IPS-NIHi11 (cell line): ENCODE measurements at places on chromosomes 5 and 9.

- DNase-seq = no peak
Observed at GRCh38 chr5:91214571-91214970, 168.5 kb downstream of the ARRDC3 start.

DNA sequence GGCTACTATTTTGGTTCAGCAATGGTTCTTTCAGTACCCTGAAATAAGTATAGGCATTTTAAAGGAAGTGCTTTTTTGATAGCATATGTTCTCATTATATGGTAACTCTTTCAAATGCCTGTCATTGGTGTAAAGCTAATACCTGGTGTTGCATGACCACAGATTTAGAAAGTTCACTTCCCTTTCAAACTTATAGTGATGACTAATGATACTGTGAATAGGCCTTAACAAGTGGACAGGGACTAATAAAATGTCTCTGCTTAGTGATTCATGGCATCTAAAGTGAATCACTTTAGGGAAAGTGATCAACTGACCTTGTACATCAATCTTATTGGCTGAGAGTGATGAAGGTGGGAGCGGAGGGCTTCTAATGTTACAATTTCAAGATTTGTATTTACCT lies 21.6 kb downstream of the MRPL22 start:
- DNase-seq = no peak

GRCh38 chr5:82327941-82328340 lies 49.8 kb upstream of the RPS23 start:
- DNase-seq = no peak

DNA sequence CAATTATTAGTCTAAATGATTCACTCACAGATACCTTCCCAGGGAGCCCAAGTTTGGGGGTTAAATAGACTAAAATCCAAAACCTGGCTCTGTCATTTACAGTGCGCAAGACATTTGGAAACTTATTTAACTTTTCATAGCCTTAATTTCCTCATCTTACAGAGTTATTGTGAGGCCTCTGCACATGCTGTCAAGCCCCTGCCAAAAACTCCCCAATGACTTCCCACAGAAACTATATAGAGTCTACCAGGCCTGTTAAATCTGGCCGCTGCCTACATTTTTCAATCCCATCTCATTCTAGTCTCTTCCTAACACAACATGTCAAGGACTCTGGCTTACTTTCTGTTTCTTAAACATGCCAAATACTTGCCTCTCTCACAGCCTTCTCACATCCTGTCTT lies 412.5 kb downstream of the ELAVL2 start:
- no peak for DNase-seq

DNA sequence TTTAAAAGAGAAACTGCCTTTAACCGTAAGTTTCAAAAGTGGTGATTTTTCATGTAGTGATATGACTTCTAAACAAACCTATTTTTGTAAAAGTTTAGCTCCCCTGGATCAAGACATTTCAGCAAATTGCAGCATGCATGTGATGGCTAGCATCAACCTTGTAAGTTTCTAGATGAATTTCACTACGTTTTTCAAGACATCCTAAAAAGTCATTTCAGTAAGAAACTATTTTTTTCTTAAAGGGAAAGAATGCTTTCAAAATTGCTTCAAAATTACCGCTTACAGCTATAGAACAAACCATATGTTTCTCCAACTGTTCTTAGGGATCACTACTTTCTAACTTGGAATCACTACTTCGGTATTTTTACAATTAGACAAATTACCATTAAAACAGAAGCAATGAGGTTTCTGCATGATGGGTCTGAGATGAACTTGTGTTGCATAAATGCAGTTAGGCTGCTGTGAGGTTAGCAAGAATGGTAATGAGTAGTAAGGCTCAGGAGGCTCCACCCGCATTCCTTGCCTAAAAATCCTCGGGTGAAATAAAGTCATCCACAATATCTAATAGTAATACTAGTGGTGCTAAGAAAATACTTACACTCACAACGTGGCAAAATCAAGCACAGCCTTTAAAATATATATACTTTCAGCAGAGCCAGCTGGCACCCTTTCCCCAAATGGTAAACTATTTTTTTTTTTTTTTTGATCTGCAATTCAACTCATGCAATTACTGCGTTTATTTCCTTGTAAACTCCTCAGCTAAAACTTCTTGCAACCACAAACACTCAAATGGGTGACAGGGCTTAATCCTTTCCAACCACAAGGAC lies 53.8 kb downstream of the CDC14B start:
- DNase-seq = no peak

- DNase-seq = no peak
Observed at GRCh38 chr5:174490728-174491127, 233.7 kb upstream of the MSX2 start.

DNA sequence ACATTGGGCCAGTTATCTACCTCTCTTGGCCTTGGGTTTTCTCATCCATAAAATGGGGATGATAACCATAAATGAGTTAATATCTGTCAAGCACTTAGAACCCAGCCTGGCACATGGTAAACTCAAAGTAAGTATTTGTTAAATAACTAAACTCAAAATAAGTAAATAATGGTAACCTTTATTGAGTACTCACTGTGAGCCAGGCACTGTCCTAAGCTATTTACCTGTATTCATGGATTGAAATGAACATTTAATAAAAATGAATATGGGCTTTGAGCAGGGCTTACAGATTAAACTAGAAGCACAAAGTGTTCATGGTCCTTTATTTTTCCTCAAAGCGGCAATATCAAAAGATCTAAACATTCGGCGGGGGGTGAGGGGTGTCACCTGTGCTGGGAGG lies 16.7 kb downstream of the CORO2A start:
- DNase-seq = no peak

- DNase-seq = peak; percentile 76
Observed at GRCh38 chr9:108761655-108762347, 94.0 kb downstream of the ACTL7B start.

DNA sequence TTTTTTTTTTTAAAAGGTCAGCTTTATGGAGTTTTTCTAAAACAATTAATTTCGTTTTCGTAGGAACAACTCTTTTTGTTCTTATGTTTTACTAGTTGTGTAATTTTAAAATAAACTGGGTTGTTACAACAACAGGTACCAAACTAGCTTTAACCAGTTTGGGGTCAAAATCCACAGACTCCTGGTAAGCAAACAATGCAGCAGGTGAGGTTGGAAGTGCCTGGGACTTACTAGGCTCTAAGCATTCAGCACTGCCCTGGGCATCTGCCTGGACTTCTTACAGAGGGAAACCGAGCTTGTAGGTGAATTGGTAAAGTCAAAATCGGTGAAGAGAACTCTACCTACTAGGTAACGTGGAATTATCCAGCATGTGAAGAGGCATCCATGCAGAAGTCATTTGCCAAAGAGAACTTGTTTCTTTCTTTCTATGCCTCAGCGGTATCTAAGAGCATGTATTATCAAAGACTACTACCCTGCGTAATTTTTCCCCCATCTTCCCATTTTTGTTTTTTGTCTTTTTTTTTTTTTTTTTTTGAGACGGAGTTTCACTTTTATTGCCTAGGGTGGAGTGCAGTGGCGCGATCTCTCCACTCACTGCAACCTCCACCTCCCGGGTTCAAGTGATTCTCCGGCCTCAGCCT lies 145.4 kb downstream of the KCTD16 start:
- no peak for DNase-seq

- DNase-seq = no peak
Observed at GRCh38 chr5:135185481-135186065, 151.5 kb upstream of the PITX1 start.

DNA sequence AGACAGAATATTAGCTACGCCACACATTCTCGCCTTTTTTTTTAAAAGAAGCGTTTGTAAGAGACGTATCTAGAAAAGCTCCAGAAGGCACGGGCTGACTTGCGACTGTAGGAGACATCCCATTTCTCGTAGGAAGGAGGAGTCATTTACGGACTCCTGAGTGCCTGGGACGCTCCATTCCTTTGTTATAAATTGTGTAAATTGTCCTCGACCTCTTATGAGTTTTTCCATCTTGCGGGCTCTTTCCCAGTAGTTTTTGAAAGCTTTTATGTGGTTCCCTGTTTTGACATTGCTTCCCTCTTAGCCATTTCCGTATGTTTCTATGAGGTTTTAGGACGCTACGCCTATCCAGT lies 1.0 kb downstream of the RABL6 start:
- no peak for DNase-seq

GRCh38 chr5:38601133-38601862 lies 44.9 kb upstream of the LIFR start:
- no peak for DNase-seq

GRCh38 chr5:6812091-6812490 lies 98.9 kb downstream of the TENT4A start:
- DNase-seq = no peak

- peak; percentile 25 for DNase-seq
Observed at GRCh38 chr9:105296877-105297287, 52.4 kb downstream of the SLC44A1 start.

GRCh38 chr5:89929834-89930233 lies 479.7 kb downstream of the CETN3 start:
- no peak for DNase-seq

DNA sequence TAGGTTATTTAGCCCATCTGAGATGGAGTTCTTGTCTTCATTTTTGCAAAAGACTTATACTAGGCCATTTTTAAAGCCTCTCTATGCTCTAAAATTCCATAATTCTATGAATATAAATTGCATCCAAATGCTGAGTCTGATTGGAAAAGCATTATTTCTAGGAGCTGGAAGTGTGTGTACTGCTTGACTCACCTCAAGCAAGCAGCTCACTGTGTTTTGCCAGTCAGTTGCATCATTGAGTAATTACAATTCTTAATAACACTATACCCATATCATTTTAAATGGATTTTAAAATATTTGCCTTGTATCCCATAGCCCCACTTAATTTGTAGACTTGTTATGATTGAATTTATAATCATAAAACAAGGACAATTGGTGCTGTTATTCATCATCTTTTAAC lies 161.0 kb downstream of the PAM start:
- no peak for DNase-seq

- DNase-seq = no peak
Observed at GRCh38 chr5:149448431-149448830, 69.3 kb upstream of the IL17B start.

- DNase-seq = no peak
Observed at GRCh38 chr5:161311146-161311708, 235.3 kb downstream of the GABRB2 start.

GRCh38 chr5:168328814-168329213 lies 37.4 kb downstream of the WWC1 start:
- peak; percentile 69 for DNase-seq

GRCh38 chr5:76099286-76099702 lies 16.1 kb downstream of the SV2C start:
- no peak for DNase-seq

DNA sequence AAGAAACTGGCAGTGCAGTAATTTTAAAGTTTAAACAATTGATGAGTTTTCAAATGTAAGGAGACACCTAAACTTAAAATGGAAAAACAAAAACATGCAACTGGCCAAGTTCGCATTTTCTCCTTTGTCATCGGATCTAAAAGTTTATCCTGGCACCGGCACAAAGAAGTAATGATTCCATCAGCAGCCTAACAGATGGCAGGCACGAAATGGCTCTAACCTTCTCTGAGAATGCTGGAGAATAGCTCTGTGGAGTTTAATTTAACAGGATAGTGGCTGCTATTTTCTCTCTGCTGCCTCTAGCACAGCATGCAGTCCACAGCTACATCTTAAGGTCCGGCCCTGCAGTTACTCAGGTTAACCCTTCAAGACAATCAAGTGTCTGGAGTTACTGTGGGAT lies 82.2 kb downstream of the PRELID2 start:
- DNase-seq = peak; percentile 17

GRCh38 chr9:95099321-95100070 lies 218.0 kb downstream of the FANCC start:
- DNase-seq = no peak

DNA sequence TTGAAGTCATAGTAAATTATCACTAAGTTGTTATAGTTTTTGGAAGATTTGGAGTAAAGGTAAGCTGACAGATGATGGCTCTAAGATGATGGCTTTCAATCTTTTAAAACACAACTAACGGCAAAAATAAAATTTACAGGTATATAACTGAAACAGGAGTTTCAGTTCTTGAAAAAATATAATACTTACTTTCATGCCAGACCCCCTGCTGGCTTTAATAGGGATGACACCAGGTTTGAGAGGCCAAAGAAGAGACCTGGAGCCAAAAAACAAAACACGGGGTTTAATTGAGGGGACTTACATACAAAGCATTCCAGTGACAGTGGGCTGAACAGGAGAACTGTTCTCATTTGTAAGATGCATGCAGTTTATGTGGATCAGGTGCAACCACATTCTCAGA lies 301.7 kb upstream of the PCSK5 start:
- no peak for DNase-seq

DNA sequence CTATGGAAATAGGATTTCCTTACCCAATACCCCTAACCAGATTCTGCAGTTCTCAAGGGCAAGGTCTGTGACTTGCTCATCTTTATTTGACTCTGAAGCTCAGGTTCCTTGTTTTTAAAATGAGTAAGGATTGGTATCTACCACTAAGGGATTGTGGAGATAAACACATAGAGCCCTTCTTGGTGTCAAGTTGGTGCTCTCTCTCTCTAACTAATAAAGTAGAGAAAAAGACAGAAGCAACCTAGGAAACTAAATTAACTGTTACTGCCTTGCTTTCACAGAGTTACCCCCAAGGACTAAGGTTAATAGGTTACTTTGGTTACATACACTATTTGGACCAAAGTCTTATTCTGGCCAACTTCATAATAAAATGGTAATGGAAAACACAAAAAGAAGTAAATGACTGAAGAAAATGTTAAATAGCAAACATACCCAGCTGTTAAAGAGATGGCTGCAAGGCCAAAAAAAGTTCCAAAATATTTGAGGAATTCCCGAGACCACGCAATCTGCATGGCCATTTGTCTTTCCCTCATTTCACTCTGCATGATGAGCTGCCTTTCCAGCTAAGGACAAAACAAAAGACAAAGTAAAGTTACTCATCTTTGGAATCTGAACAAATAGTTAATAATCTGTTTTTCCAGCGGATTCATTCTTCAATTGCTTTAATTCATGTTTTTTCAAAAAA lies 21.8 kb upstream of the RLN1 start:
- DNase-seq = no peak

GRCh38 chr5:23840083-23840482 lies 332.7 kb downstream of the PRDM9 start:
- DNase-seq = no peak

DNA sequence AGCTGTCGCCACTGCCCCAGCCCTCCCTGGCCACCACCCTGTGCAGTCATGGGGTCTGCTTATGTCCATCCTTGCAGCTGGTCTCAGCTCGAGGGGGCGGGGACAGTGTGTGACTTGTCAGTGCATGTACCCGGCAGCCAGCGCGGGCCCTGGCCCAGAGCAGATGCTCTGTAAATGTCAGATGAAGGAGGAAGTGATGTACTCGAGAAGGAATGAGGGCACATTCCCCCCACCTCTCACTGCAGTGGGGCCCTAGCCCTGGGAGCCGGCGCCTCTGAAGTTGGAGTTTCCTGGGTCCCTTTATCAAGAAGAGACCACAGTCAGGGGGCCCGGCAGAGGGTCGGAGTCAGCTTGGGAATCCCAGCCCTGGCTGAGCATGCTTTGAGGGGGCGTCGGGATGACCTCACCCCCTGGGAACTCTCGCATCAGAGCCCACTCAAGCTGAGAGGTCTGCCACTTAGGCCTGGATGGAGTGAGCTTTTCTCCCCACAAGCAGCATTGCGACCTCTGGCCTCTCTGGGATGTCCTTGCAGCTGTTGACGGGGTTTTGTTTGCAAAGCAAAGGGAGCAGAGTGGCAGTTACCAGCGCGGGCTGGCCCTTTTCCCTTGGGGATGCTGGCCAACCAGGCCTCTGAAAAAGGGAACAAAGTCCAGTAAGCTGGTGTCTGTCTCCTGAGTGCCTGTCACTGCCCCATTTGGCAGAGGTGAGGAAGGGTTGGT lies 19.0 kb downstream of the NEURL1B start:
- DNase-seq = peak; percentile 55
